AG10803 (cell line): ENCODE measurements at places on chromosomes 11 and 22.
A peak's percentile ranks its signal among the peaks of the same experiment; 100 is the strongest.

DNA sequence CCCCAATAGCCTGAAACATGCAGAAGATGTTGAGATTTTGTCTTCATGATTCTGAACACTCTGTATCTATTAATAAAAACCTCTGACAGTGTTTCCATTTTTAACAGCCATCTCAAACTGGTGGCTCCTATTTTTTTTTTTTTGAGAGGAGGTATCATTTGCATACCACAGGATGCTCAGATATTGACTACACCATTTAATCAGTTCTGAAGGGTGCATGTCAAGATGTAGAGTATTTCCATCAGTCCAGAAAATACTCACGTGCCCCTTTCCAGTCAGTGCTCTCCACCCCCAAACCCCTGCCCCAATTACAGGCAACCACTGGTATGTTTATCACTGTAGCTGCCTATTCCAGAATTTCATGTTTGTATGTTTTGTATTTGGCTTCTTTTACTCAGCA is 85.3 kb upstream of the SORL1-AS1 start:
- DNase-seq: no peak

- DNase-seq: peak; percentile 52
Observed at GRCh38 chr11:1693327-1694063, 3.5 kb upstream of the KRTAP5-6 start.

GRCh38 chr22:30600921-30601320 is 6.1 kb upstream of the TCN2 start:
- DNase-seq: no peak

- DNase-seq: no peak
Observed at GRCh38 chr11:20021771-20022362, 138.4 kb downstream of the DBX1 start.
